SHP77 (cell line): ENCODE measurements at places on chromosomes 12 and 14.

GRCh38 chr14:54350203-54350602 lies 46.6 kb upstream of the CDKN3 start:
- DNase-seq, result no peak

DNA sequence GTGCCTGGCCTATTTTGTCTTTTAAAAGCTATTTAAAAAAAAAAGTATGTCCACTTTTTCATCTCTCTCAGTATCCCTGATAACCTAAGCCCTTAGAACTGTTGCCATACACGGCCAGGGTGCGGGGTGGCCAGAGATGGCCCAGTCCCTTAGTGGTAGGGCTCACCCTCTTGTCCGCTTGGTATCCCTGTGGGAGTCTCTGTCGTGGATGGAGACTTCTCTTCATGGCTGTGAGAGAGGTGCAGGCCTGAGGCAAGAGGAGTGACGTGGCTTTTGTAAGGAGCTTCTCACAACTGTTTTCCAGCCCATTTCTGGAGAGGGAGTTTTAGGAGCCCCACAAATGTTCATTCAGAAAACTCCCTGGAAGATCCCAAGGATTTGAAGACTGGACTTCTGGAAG lies 26.8 kb downstream of the XRCC3 start:
- no peak for DNase-seq

DNA sequence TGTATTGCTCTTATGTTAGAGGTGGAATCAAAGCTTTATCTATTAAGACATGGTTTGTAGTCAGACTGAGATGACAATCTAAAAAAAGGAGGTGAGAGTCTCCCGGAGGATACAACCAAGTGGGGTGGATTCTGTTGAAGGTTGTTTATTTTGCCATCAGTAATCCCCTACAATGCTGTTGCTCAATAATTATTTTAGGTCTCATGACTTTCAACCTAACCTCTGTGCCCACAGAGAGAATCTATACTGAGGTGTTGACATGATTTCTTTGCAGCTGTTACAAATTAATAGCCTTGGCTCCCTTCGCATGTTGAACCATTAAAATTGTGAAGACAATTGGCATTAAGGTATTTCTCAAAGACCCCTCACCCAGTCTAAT lies 28.7 kb upstream of the FOS start:
- DNase-seq, result no peak

DNA sequence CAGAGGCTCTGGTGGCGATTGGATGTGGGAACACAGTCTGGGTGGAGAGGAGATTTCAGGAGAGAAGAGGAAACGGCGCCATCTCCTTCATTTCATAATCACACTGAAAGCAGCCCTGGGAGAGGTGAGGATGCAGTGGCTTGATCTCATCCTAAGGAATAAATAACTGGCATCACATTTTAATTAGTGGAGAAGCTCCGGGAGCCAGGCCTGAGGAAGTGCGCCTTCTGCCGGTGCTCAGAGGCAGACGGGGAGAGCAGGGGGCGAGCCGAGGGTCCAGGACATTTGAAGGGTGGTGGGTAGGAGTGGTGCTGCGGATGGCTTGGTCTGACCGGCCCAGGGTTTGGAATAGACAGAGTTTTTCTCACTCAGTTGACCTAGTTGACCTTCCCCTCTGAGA lies 265.0 kb downstream of the CACNA1C start:
- no peak for DNase-seq

GRCh38 chr14:54662491-54663133 lies 95.7 kb downstream of the SAMD4A start:
- DNase-seq, result no peak

DNA sequence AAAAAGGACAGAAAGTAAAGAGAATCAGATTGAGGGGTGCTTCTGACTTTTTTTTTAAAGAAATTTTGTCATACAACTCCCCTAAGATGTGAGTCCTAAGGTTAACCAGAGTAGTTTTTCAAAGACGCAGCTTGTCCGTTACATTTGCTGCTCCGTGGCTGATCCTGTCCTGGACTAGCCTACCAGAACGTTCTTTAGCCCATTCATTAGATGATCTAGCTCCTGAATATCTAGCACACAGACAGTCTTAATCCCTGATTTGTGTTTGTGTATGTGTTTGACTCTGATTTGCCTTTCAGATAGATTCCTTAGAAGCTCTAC lies 60.3 kb downstream of the SAMD4A start:
- DNase-seq, result no peak
